T-helper 2 cell treated with Interferon-gamma antibody and Interleukin-4, amounts not matched to agents 100 ng/mL and 5 ng/mL, for 36 hours (primary cell): ENCODE measurements at places on chromosomes 6 and 20. TPM values are rescaled to one million over a fixed set of nuclear protein-coding genes. Genes with fewer than 3 reads are reported as not detected.

Gene SMIM13
- 9.4 and 11.9 TPM in 2 replicates for total RNA-seq

Gene BPI
- not detected in 2 replicates for total RNA-seq

Gene WFDC2
- 0.52 TPM in 1 of 2 replicates, not detected in the other for total RNA-seq

Gene FOXF2
- not detected in 2 replicates for total RNA-seq

Gene KCNK16
- not detected in 2 replicates for total RNA-seq

Gene BLOC1S5
- total RNA-seq, result 14.5 and 19.1 TPM in 2 replicates

Gene SLC17A1
- total RNA-seq, result not detected in 2 replicates

Gene CARMIL1
- 1.8 and 2.1 TPM in 2 replicates for total RNA-seq

Gene CENPW
- 57.9 and 60.6 TPM in 2 replicates for total RNA-seq

Gene LRRC73
- total RNA-seq, result 0.16 and 0.32 TPM in 2 replicates

Gene SYNE1
- total RNA-seq, result 55.0 and 61.1 TPM in 2 replicates

Gene SNAP25
- total RNA-seq, result 0.18 and 0.48 TPM in 2 replicates

Gene TRIM31
- total RNA-seq, result not detected in 2 replicates
